Activated CD4-positive, alpha-beta T cell treated with anti-CD3 and anti-CD28 coated beads for 36 hours (primary cell): ENCODE measurements at places on chromosomes 12 and 14. TPM values are rescaled to one million over a fixed set of nuclear protein-coding genes. Genes with fewer than 3 reads are reported as not detected.

Gene YARS2
- total RNA-seq: 33.0 TPM

- no peaks in the 10 kb centered on the region for H3K36me3 ChIP-seq
- no peaks in the 10 kb centered on the region for H3K27me3 ChIP-seq
- H3K4me3 ChIP-seq: no peak overlapping the region
- H3K27ac ChIP-seq: no peak overlapping the region
Observed at GRCh38 chr12:39032448-39032847, 127.1 kb upstream of the CPNE8 start.

- H3K4me1 ChIP-seq: no peaks in the 10 kb centered on the region
- DNase-seq: no peak
- H3K36me3 ChIP-seq: no peaks in the 10 kb centered on the region
- no peak overlapping the region for H3K4me3 ChIP-seq
- H3K27me3 ChIP-seq: peaks cover 15% of the 10 kb centered on the region
Observed at GRCh38 chr14:93606091-93606490, 175.4 kb downstream of the UNC79 start.

- H3K27me3 ChIP-seq: no peaks in the 10 kb centered on the region
- no peak overlapping the region for H3K4me3 ChIP-seq
- peaks cover 15% of the 10 kb centered on the region for H3K4me1 ChIP-seq
- DNase-seq: no peak
- H3K27ac ChIP-seq: no peak overlapping the region
Observed at GRCh38 chr12:697481-697880, 34.2 kb upstream of the NINJ2 start.

DNA sequence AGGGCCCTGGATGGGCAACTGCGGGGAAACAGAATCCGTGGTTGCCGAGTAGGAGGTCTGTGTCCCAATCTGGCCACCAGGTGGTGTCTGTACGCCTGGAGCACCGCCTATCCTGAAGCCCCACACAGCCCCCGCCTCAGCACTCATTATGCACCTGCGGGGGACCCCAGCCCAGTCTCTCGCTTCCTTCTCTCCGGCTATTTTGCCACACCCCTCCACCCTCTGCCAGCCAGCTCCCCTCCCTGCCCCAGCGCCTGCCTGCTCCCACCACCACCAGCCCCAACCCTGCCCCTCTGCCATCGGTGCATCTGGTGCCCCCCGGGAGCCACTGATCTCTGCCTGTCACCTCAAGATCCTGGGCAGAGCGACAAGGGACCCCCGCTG lies 2.2 kb upstream of the NXPH4 start:
- no peak overlapping the region for H3K4me3 ChIP-seq
- H3K36me3 ChIP-seq: no peaks in the 10 kb centered on the region
- H3K27me3 ChIP-seq: peaks cover 49% of the 10 kb centered on the region
- DNase-seq: peak; percentile 85
- H3K4me1 ChIP-seq: peaks cover 25% of the 10 kb centered on the region

DNA sequence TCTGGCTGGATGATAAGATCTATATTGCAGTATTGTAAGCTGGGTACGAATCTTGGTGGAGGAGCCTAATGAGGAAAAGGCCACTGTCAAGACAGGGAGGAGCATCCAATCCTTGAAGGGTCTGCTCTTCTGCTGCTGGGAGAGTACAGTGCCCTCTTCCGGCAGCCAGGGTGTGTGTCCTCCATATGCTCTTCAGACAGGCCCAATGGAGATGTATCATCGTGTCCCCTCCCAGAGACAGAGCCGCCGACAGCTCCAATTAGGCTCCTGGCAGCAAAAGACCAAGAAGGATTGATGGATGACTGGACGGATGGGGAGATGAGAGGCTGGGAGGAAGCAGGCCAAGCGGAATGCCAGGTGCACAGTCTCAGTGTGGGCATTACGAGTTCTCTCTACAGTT lies 51.6 kb upstream of the PIWIL1 start:
- no peak overlapping the region for H3K4me3 ChIP-seq
- H3K27me3 ChIP-seq: peaks cover 5% of the 10 kb centered on the region
- no peaks in the 10 kb centered on the region for H3K36me3 ChIP-seq
- H3K27ac ChIP-seq: no peak overlapping the region

GRCh38 chr12:89710873-89711750 lies 2.5 kb upstream of the ATP2B1 start:
- H3K27me3 ChIP-seq: no peaks in the 10 kb centered on the region
- no peak overlapping the region for H3K27ac ChIP-seq
- H3K4me3 ChIP-seq: peak overlapping the region; percentile 79
- peaks cover 15% of the 10 kb centered on the region for H3K4me1 ChIP-seq
- DNase-seq: no peak
- peaks cover 4% of the 10 kb centered on the region for H3K36me3 ChIP-seq

- H3K4me3 ChIP-seq: no peak overlapping the region
- H3K36me3 ChIP-seq: no peaks in the 10 kb centered on the region
- DNase-seq: peak; percentile 37
- H3K4me1 ChIP-seq: peaks cover 5% of the 10 kb centered on the region
- no peaks in the 10 kb centered on the region for H3K27me3 ChIP-seq
Observed at GRCh38 chr14:35821564-35822411, 4.3 kb upstream of the BRMS1L start.

Gene GNG2
- total RNA-seq: 136 TPM

- no peaks in the 10 kb centered on the region for H3K27me3 ChIP-seq
- peaks cover 59% of the 10 kb centered on the region for H3K4me1 ChIP-seq
- no peak overlapping the region for H3K27ac ChIP-seq
Observed at GRCh38 chr12:12445165-12445881, 88.4 kb downstream of the BORCS5 start.

DNA sequence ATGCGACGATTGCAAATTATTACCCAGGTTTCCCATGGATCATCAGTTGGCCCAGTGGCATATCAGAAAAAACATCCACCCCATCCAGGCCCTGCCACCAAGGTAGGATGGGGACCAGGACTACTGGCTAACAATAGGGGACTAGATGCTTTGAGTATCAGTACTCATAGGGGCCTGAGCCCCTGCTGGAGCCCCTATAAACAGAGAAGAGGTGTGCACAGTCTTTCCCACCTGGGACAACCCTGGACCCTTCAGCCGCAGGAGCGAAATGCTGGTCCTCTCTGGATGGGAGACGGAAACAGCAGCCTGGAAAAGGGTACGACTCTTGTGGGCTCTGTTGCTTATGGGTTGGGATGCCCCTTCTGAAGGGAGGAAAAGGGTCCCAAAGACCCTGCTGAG lies 5.7 kb downstream of the DHH start:
- no peak overlapping the region for H3K4me3 ChIP-seq
- H3K27ac ChIP-seq: no peak overlapping the region
- no peaks in the 10 kb centered on the region for H3K36me3 ChIP-seq
- peaks cover 53% of the 10 kb centered on the region for H3K27me3 ChIP-seq
- DNase-seq: no peak
- peaks cover 40% of the 10 kb centered on the region for H3K4me1 ChIP-seq

DNA sequence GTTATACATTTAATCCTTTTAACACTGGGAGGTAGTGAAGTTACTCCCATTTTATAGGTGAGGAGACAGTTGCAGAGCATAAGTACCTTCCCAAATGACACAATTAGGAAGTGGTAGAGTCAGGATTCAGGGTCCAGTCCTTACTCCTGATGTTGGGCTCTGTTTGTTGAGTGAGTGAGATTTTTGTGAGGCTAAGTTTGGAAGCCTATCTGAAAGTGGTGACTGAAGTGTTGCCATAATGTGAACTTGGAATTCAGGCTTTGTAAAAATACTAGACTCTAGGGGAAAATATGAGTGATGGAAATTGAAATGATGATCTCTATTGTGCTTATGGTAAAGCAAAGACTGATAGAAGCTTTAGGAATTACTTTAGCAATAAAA lies 2.2 kb downstream of the NUDT4 start:
- no peak for DNase-seq
- H3K27me3 ChIP-seq: no peaks in the 10 kb centered on the region
- H3K27ac ChIP-seq: peak overlapping the region; percentile 99
- H3K4me3 ChIP-seq: peak overlapping the region; percentile 98

- H3K27me3 ChIP-seq: no peaks in the 10 kb centered on the region
- no peak overlapping the region for H3K4me3 ChIP-seq
- peaks cover 45% of the 10 kb centered on the region for H3K36me3 ChIP-seq
- no peaks in the 10 kb centered on the region for H3K4me1 ChIP-seq
- no peak for DNase-seq
- H3K27ac ChIP-seq: no peak overlapping the region
Observed at GRCh38 chr14:96874127-96874526, 76.9 kb downstream of the VRK1 start.

Gene NEUROD4
- total RNA-seq: not detected

Gene NGB
- not detected for total RNA-seq

GRCh38 chr12:114611145-114612018 lies 72.6 kb downstream of the TBX3 start:
- no peak overlapping the region for H3K4me3 ChIP-seq
- no peak overlapping the region for H3K27ac ChIP-seq
- no peak for DNase-seq
- no peaks in the 10 kb centered on the region for H3K4me1 ChIP-seq
- H3K27me3 ChIP-seq: peaks cover 5% of the 10 kb centered on the region
- no peaks in the 10 kb centered on the region for H3K36me3 ChIP-seq

DNA sequence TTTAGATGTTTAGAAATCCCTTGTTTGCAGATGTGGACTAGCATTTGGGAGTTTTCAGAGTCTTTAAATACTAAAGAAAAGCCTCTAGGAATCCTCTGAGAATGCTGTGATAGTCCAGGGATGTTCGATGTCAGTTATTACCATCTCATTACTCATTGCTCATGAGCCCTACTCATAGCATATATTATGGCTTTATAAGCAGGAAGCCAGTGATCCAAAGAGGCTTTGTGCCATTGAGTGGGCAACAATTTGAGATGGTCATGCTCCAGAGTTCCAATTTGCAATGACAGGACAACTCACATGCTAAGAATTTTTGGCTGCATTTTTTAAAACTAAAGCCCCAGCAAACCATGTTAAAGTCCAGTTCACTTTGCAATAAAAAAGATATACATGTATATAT lies 163.0 kb downstream of the OTOGL start:
- no peaks in the 10 kb centered on the region for H3K4me1 ChIP-seq
- H3K27me3 ChIP-seq: peaks cover 6% of the 10 kb centered on the region
- no peak overlapping the region for H3K27ac ChIP-seq
- DNase-seq: no peak

Gene DIP2B
- 29.2 TPM for total RNA-seq

DNA sequence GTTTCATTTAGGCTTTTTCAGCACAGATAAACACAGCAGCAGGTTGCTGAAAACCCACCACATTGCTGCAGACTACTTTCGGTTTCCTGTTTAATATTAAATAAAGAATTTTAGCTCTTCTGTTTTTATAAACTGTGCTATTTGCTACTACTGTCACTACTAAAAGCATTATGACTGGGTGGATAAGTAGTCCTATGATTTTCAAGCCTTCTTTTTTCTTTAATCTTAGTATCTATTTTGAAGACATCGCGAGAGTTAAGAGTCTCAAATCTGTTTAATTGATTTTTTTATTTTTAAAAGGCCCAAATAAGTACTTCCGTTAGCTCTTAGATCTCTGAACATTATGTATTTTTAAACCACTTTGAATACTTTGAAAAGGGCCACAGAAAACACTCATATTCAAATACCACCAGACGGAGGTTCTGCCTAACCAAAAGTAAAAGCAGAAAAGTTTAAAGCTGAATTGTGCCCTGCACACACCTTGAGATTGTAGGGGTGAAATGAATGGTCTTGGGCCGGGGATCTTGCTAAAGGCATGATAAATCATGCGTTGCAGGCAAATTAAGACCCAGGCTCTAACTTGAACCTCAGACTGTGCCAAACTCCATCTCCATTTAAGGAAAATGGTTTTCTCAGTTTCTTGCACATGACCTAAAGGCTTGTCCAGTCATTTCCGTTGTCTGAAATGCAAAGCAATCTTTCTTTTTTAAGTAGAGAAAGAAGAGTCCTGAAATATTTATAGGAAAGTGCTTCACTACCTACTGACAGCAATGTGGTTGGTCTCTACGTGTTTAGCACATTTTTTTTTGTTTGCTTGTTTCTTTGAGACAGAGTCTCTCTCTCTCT lies 13.6 kb upstream of the FOXN3 start:
- peak overlapping the region; percentile 71 for H3K4me3 ChIP-seq
- peaks cover 70% of the 10 kb centered on the region for H3K4me1 ChIP-seq

GRCh38 chr12:85920324-85920947 lies 46.3 kb downstream of the NTS start:
- no peak overlapping the region for H3K27ac ChIP-seq
- no peak for DNase-seq
- no peaks in the 10 kb centered on the region for H3K36me3 ChIP-seq
- H3K27me3 ChIP-seq: no peaks in the 10 kb centered on the region
- no peaks in the 10 kb centered on the region for H3K4me1 ChIP-seq

Gene MYF6
- not detected for total RNA-seq

DNA sequence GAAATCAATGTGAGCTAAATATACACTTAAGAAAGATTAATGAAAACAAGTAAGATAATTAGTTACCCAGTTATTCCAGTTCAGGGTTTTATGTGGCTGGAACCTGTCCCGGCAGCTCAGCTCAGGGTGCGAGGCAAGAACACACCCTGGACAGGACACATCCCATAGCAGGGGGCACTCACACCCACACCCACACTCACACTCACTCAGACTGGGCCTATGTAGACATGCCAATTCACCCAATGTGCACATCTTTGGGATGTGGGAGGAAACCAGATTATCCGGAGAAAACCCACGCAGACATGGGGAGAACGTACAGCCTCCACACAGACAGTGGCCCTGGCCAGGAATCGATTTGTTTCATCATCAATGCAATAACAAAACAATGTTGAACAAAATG lies 66.0 kb upstream of the TMCC3 start:
- no peaks in the 10 kb centered on the region for H3K4me1 ChIP-seq
- H3K27ac ChIP-seq: no peak overlapping the region
- H3K4me3 ChIP-seq: no peak overlapping the region
- peaks cover 2% of the 10 kb centered on the region for H3K27me3 ChIP-seq
- DNase-seq: no peak

DNA sequence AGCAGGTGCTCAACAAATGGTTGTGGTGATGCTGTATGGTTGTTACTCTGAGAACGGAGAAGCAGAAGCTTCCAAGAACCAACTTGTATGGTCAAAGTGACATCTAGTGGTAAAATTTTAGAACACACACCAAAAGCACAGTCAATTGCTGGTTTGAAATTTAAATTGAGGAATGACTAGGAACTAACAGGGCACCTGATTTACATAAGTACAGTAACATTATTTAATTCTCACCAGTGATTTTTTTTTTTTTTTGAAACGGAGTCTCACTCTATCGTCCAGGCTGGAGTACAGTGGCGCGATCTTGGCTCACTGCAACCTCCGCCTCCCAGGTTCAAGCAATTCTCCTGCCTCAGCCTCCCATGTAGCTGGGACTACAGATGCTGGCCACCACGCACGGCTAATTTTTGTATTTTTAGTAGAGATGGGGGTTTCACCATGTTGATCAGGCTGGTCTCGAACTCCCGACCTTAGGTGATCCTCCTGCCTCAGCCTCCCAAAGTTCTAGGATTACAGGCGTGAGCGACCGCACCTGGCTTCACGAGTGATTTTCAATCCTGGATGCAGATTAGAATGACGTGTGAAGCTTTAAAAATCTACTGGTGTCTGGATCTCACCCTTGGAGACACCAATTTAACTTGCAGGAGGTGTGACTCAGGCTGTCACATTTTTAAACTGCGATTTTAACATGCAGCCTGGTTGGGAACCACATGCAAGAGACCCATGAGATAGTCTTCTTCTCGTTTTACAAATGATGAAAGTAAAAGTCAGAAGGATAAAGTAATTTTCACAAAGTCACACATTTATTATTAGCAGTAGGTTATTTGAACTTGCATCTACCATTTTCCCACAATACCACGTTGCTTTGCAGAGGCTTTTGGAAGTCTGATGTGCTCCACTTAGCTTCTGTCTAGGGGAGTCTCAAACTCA lies 14.1 kb upstream of the NUMB start:
- no peaks in the 10 kb centered on the region for H3K36me3 ChIP-seq
- no peak for DNase-seq
- peaks cover 15% of the 10 kb centered on the region for H3K4me1 ChIP-seq
- H3K4me3 ChIP-seq: no peak overlapping the region
